HFF-Myc (cell line): ENCODE measurements at places on chromosomes 6 and 20.

DNA sequence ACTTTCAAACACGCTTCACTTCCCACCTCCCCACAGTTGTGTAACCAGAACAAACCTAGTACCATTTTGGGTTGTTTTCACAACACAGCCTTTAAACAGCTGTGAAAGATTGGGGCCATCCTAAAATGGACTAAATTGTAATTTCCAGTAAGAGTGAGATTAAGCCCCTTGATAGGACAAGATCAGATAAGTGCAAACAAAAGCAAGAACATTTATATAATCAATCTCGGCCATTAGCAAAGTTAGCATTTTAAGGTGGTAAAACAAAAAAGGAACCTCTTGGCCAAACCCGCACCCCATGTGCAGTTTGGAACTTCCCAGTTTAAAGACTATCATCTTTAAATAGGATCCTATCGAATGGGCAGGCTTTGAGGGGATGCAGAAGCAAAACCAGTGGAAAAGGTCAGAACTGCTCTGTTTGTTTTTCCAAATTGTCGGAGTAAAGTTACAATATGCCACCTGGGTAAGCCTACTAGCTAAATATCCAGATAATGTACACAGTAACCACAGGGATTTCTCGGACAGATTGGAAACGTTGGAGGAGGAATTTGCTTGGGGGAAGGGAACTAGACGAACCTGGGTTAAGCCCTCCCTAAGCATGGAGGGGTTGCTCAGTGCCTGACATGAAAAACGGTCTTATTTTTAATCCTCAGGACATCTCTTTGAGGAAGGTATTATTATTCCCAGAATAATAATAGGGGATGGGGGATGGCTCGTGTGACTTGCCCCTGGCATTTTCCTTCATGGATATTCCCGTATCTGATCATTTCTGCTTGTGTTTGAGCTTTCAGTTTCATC, 159.8 kb upstream of the SALL4 start:
- no peak for DNase-seq

DNA sequence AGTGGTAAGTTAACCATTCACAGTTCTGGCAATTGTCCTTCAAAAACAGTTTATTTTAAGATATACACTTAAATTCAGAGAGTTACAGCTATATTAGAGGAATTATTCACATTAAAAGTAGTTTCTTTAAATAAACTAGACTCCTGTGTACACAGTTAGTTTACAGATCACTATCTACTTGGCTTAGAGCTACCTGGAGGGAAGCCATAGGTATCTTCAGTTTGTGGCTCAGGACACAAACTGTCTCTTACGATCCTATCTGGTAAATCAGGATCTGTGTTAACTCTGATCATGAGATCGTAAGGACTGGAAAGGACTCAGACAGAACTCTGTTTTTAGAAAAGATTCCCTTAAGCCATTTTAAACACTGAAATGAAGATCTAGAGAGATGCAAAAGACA, 160.9 kb downstream of the REV3L start:
- DNase-seq = no peak

DNA sequence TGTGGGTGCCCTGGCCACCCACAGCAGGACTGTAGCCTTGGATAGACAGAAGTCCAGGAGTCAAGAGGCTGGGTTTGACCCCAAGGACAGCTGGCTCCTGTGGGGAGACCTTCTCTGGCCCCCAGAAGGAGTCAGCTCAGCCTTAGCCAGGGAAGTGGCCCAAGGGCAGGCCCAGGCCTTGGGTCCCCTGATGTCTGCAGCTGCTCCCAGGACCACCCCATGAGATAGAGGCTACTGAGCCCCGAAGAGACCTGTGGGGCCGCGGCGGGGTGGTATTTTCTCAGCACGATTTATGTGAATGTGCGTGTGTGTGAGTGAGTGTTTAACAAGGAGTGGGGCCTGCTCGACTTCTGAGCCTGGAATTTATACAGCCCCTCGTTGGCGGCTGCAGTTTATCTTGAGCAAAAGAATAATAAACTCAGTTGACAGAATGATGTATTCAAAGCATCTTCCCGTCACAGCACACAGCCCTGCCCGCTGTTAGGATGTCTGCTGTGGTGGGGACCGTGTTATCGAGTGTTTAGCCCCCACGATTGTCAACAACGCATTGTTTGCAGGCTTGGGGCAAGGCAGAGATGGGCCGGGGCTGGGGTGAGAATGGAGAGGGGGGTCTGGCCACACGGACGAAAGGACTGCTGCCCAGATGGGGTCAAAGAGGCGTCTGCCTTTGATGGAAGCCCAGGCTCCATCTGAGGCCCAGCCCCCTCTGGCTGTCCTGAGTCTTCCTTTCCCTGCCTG, 163.3 kb downstream of the VEGFA start:
- DNase-seq = no peak

DNA sequence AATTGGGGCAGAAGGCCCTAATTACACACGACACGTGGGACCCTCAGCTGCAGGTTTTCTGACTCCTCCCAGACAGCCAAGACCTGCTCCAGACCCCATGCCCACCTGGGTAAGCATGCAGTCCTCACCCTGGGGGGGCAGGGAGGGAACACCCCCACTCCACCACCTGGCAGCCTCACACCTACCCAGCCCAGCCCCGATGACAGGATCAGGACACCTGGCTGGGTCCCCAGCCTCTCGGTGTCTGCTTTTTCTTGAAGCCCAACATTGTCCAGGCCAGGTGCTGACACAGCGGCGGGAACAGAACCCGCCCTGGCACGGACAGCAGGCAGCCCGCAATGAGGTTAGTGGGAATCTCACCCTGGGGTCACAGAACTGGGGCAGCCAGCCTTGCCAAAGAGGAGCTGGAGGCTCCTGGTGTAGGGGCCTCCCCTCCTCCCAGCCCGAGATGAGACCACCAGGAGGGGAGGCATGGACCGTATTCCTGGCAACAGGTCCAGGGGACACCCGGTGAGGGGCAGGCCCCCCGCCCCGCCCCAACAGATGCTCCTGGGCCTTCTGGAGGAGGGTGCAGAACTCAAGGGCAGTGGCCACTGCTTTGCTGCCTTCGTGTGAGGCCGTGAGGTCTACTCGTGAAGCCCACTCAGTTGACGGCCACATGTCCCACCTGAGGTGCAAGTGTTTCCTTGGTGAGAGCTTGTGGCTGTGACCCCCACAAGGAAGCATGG, 103.8 kb downstream of the DLL1 start:
- DNase-seq = no peak

- DNase-seq = no peak
These were observed 14.5 kb upstream of the RGS17 start for GRCh38 chr6:153145591-153145990.

DNA sequence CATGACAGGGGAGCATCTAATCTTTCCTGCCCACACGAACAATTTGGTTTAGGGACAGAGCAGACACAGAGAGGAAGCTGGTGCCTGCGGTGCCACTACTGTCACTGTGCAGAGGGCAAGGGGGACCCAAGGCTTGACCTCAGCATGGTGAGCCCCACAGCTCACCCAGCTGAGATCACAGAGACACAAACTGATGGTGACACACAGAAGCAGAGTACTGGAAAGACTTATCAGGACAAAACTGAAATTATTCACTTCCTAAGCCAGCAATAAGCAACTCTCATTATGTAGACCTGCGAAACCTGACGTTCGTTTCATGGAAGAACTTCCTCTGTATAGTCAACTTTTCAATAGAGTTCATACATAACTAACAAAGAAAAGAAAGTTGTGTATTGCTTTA, 86.1 kb downstream of the HUS1B start:
- DNase-seq = no peak

DNA sequence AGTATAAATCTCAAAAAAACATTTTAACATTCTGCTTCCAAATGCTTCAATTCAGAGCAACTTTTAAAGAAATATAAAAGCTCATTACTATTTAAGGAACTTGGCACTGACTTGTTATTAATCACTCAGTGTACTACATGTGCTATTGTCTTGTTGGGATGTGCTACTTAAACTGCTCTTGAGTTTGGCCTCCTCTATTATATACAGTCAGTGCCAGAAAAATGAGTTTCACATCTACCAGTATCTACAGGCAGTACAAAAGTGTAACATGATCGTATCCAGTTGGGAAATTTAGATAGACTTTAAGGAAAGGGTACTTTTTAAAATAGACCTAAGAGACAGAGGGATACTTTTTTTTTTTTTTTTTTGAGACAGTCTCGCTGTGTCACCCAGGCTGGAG, 627.3 kb upstream of the SLC35B3 start:
- DNase-seq = no peak

DNA sequence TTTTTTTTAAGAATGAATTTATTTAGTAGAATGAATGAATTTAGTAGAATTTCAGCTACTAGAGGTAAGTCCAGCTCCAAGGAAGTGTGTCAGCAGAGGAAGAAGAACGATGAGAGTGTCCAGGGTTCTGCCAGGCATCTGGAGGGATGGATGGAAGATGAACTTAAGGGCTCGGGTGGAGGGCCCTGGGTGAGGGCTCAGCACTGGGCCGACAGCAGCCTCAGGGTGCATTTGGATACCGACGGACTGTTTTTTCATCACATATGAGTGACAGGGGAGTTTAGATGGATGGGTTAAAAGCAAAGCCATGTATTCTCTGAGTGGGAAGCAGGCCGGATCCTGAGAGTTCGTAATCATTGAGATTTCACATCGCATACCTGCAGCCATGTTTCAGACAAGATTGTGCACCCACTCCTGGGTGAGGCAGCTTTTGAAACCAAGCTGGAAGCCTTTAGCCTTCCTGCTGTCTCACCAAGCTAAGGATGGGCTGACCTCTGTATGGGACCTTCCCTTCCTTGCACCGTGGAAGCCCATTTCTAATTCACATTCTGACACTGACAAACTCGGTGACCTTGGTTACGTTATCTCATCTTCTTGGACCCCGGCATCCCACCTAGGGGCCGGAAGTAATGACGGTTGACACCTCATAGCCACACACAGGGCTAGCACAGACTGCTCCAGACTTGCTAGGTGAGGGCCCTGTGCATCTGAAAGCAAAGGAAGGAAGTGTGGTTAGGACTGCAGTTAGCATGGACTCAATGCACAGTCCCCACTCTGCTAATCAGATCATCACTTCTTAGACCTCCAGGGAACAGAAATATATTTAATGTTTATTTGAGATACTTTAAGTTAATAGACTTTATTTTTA, 228.5 kb downstream of the SLC24A3 start:
- DNase-seq = no peak
